ENCODE measurements at places on chromosomes 2 and 18.

DNA sequence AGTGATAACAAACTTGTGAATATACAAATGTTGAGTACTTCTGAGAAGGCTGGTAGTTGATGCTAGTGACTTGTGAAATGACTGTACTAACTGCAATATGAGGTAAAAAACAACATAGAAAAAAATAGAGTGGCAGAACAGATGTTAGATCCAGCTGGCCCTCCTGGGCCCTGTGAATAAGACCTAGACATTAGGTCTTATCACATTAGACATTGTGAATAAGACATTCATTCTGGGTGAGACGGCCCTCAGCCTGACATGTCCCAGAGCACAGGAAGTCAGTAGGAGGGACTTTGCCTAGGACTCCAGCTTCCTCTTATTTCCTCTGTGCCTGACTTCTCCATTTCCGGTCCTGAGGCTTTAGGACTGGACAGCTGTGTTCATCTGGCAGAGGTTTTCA, 22.9 kb downstream of the DOK1 start:
- no peak for DNase-seq

GRCh38 chr2:19651466-19651865, 250.3 kb downstream of the TTC32 start:
- DNase-seq: no peak

DNA sequence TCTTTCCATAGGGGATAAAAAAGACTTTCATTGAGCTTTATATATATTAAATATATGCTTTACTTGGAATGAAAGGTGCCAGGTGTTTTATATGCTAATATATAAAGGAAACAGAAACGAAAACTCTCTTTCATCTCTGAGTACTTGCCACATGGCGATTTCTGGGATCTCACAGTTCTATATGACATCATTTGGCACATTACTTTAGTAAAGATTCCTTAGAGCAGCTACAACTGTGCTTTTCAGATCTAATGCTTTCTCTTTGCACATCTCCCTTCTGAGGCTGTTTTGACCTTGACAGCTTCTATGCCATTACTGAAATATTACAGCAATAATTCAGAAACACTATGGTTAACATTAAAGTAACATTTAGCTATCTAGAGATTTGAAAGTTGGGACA, 1082.9 kb upstream of the CDH2 start:
- DNase-seq: no peak

DNA sequence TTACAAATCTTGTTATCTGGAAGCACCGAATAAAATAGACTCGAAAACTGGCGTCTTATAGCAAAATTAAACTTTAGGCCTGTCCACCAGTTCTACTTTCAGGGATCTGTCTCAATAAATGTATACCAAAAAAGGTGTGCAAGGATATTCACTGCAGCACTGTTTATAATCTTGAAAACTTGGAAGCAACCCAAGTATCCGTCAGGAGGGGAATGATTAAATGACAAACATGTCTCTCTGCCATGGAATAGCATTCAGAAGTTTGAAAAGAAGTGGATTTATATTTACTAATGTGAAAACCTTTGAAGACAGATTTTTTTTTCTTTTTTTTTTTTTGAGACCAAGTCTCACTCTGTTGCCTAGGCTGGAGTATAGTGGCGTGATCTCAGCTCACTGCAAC, 32.3 kb upstream of the SATB2 start:
- no peak for DNase-seq

- DNase-seq: no peak
Measured at GRCh38 chr18:32289483-32290075, 99.7 kb downstream of the MEP1B start.

GRCh38 chr2:123596621-123597020, 428.5 kb upstream of the CNTNAP5 start:
- no peak for DNase-seq

DNA sequence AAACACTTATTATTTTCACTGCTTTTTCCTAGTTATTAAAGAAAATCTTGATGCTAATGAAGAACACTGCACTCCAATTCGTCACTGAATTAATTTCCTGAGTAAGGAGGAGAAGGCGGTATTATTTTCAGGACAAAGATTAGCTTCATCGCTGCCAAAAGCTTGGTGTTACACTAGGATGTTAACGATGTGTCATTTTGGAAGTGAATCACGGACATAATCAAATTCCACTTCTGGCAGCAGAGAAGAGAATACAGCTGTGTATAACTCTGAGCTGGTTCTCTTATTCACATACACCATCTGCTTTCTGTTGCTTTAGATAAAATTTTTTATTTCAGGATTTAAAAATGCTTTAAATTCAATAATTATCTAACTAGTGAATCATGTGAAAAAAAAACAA, 74.1 kb downstream of the SCG2 start:
- no peak for DNase-seq

DNA sequence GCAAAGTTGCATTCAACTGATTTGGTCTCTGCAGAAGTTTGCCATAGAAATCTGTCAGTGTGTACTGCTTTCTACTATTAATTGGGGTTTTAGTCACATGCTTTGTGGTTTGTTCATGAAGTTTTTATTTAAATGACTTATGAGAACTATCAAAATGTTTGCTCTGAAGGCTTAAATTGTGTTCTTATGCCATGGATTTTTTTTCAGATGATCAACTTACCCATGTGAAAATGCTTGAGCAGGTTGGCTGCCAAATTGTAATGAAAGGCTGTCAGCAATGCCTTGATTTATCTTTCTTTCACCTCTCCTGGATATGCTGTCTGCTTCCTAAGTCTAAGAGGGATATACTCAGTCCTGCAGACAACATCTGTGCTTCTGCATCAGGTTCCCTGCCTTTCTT, 50.7 kb downstream of the FMNL2 start:
- DNase-seq: no peak

DNA sequence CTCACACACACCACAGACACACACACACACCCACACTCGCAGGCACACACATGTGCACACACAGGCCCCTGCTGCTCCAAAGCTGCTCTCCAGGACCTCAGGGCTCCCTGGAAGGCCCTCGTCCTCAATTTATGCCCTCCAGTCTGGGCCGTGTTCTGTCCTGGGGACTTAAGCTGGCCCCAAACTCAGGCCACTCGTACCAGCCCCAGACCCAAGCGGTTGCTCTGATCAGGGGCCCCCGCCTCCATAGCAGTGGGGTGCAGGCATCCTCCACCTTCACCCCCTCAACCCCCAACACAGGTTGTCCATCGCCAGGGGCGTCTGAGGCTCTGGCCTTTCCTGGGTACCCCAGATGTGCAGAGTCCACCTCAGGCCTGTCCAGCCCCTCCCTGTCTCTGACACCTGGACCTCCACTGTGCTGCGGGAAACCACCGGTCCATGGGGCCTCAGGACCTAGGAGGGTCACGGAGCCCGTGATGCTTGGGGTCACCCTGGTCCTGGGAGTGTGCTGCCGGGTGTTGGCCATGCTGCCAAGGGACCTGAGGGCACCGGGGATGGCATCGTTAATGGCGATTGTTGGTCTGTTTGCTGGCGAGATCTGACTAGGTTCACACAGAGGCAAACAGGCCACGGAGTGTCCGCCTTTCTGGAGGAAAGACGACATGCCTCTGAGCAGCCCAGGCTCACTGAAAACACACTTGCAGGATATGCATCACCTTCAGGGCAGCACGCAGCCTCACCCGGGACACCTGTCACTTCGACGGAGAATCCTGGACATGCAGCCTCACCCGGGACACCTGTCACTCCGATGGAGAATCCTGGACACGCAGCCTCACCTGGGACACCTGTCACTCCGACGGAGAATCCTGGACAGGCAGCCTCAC, 155.6 kb downstream of the NDUFA10 start:
- DNase-seq: no peak

- DNase-seq: peak; percentile 75
Measured at GRCh38 chr2:237662671-237663093, 35.3 kb downstream of the LRRFIP1 start.

- DNase-seq: no peak
Measured at GRCh38 chr2:138777996-138778395, 2.2 kb downstream of the NXPH2 start.

DNA sequence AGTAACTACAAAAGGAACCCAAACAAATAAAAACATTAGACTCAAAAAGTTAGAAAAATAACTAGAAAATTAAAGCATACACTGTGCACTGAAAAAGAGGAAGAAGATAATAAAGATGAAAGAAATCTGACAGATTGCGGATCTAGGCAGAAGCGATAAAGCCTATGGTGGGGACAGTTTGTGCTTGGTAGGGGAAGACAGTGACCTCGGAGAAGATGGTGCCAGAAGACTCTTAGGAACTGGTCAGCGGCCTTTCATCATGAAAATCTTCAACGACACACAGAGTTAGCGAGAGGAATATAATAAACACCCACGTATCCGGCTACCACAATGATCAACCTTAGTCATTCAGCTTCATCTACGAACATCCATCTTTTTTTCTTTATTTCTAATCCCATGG, 180.5 kb downstream of the HDAC4 start:
- DNase-seq: no peak

GRCh38 chr2:172673056-172673683, 62.5 kb upstream of the RAPGEF4 start:
- DNase-seq: no peak

DNA sequence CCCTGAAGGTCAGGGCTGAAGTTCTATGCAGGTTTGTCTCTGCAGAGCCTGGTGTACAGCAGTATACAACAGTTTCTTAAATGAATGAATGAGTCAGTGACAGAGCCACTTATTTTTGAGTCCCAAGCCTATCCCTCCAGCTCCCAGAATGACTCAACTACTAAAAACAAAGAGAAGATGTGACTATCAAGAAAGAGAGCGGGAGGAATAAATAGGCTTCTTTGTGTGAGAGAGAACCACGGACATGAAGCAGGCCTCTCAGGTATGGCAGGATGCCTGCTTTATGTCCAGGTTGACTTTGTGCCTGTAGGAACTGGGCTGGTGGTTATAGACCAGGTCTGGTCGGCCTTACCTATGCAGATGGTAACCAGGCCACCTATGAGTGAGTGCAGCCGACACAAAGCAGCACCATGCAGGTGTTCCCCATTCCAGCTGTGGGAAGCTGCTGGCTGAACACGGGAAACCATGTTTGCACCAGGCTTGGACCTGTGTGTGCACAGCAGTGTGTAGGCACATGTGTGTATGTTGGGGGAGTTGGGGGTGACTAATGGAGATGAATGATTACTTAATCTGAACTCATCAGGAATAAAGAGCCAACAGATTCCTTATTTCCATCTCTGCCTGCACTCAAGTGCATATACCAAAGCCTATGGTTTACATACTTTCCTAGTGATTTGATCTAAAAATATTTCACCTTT, 171.0 kb downstream of the OSR1 start:
- no peak for DNase-seq

GRCh38 chr18:3900327-3900726, 450.4 kb downstream of the TGIF1 start:
- DNase-seq: no peak

- no peak for DNase-seq
Measured at GRCh38 chr2:1375794-1376193, 37.5 kb upstream of the TPO start.

DNA sequence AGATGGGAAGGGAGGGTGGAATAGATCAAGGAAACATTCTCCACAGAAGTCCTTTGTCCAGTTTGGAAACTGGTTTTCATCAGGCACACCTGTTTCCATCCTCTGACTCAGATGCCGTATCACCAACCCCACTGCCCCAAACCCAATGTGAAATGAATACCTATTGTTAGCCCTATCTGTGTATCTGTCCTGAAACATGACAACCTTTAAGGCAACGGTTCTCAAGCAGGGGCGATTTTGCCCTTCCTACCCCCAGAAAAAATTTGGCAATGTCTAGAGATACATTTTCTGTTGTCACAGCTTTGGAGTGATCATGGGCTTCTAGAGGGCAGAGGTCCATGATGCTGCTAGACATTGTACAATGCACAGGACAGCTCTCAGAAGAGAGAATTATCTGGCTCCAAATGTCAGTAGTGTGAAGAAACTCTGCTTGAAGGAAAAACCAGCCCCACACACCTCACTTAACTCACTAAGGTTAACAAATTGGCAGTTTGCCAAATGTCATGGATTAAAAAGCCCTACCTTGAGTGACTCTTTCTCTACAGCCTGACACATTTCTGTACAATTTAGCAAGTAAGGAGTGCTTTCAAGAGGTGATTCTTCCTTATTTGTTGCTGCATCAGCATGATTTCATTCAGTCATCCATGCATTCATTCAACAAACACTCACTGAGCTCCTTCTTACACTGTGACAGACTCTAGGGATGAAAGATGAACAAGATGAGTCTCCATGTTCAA, 3.4 kb downstream of the SCTR start:
- no peak for DNase-seq

- DNase-seq: no peak
Measured at GRCh38 chr2:70668432-70668831, 99.6 kb downstream of the ADD2 start.

GRCh38 chr2:23589220-23589647, 204.3 kb downstream of the KLHL29 start:
- DNase-seq: no peak

GRCh38 chr2:1238598-1239138, 174.6 kb upstream of the TPO start:
- DNase-seq: no peak

DNA sequence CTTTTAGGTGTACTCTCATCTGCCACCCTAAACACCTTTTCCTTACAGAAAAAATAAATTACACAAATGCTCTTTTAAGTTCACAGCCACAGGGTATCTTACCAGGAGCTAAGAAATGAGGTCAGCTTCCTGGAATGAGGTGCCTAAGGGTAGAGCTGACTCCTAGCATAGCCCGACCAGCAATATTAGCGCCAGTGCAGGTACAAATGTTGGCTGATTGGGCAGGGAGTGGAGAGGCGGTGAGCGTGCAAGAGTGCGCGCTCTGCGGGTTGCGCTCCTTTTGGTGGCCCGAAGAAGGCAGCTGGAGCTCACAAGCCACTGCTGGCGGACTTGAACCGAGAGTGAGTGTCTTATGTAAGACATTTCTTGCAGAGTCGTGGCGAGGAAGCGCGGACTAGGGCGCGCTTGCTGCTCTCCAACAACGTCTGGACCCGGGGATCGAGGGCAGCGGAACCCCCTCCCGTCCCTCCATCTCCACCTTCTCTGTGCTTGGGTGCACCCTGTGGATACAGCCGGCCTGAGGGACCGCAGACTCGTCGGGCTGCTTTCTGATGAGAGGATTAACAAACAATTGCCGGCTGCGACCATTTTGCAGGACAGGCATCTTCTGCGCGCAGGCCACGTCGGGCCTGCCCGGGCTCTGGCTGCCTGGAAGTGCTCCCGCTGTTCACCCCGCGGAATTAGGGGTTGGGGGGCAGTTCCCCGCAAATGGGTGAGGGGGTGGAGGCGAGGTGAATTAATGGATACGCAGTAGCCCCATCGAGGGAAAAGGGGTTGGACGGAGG, 17.3 kb downstream of the BOLA3 start:
- no peak for DNase-seq

- no peak for DNase-seq
Measured at GRCh38 chr2:102978091-102978490, 216.3 kb downstream of the TMEM182 start.

DNA sequence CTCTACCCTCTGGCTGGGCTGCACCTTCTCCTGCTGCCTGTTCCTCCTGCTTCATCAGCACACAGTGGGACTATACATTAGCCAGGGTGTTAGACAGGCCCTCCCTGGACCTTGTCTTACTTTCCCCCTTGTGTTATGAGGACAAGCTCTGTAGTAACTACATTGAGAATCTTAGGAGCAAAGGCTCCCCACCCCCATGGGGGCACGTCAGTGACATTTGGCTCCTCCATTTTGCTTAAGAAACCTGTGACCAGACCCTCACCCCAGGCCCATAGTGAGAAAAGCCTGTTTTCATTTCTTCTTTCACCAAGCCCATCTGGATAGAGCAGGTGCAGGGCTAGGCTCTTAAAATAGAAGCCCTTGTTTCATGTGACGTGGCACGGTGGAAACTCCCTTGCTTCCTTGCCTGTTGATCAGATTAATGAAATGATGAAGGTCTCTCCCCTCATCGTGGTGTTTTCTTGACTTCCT, 146.7 kb downstream of the RPIA start:
- DNase-seq: no peak

- no peak for DNase-seq
Measured at GRCh38 chr2:145410086-145410485, 890.2 kb upstream of the ZEB2 start.

Measured in activated T-cell treated with anti-CD3 and anti-CD28 coated beads, Interleukin-2, amount 50 U/mL, for 48 hours (primary cell).